ENCODE measurements at places on chromosomes 2 and 18.

- no peak for DNase-seq
Observed at GRCh38 chr2:223642506-223642905, 40.3 kb upstream of the SCG2 start.

DNA sequence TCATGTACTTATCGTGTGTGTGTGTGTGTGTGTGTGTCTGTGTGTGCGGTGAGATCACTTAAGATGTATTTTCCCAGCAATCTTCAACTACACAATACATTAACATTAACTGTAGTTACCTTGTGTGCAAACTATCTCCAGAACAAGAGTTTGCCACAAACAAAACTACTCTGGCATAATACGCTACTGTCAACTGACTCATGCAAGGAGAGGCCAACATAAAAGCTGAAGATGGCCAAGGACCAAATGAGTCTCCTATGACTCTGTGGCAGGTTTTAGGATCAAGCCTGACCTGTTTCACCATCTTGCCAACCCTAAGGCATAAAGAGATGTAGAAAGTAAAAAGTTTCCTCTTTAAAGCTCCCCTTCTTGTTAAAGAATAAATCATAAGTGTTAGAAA, 20.1 kb downstream of the CYB5A start:
- DNase-seq = no peak

DNA sequence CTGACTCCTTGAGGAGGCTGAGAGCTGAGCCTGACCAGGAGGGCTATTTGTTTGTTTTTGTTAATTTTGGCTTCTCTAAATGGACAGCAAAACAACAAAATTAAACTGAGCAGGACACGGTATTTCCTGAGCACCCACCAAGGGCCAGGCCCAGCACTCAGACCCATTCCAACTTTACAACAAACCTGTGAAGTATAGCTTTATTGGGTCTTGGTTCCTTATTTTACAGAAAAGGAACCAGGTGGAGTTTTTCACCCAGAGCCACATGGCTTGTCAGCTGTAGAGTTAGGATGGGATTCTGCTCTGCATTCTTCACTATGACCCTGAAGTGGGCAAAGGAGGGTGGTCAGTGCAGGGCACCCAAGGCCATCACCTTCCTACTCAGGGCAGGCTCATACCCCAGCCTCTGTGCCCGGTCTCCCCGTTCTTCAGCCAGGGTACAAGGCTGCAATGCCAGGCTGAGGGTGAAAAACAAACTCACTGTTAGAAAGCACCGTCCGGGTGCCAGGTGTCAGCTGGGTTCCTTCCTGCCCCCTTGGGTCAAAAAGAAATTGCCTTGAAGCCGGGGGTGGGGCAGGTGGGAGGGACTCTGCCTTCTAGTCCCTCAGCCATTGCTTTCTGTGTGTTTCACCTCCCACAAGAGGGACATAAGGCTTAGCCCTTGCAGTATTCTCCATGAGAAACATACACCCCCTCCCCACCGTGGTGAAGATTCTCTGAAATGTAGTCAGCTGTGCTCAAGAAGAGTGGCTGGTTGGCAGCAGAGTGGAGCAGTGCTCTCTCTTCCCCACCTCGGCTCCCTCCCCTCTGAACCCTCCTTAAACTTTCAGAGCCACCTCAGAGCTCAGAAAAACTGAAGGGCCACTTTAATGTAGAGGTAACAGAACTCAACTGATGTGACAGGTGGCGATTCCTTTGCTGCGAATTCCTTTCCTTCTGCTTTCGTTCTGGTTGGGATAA, 2.2 kb downstream of the PSD4 start:
- DNase-seq = no peak

DNA sequence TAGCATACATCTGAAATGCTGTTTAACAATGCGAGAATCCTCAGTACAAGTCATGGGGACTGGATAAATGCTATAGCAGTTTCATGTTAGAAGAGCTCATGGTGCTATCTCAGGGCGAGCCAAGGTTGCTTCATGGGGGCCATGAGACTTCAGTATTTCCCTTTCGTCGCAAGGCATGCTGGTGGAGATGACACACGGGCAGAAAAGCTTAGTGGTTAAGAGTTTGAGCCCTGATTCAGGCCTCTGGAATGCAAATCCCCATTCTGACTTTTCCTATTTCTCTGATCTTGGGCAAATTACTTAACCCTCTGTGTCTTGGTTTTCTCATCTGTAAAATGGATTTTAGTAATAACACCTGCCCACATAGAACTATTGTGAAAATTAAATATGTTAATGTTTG, 57.4 kb upstream of the EPHA4 start:
- DNase-seq = peak; percentile 81

- DNase-seq = no peak
Observed at GRCh38 chr18:50847192-50847591, 27.4 kb upstream of the MRO start.

DNA sequence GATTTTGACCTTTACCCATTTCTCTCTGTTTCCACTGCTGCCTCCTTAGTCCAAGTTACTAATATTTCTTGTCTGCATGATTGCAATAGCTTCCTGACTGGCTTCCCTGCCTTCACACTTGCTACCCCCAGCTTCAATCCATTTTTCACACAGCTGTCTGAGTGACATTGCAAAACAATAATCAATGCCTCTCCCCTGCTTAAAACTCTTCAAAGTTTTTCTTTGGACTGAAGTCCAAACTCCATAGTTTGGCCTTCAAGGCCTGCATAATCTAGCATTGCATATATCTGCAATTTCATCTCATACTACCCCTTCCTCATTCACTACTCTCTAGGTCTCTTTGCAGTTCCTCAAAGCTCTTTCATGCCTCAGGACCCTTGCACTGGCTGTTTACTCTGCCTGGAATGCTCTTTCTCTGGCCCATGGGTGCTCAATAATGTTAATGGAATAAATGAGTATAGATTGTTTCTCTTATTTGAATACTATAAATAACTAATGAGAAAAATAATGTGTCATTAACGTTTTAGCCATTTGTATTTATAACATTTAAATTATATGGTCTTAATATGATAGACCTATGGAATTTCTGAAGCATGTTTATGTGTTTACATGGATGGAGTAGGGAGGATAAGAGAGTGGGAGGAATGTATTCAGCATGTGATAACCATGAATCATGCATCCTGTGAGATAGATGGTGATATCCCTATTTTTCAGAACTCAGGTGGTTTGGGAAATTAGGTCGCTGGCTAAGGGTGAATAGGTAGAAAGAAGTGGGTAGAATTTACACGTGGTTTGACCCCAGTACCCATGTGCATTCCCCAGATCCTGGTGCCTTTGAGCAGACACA, 5.7 kb upstream of the TMEM178A start:
- no peak for DNase-seq

DNA sequence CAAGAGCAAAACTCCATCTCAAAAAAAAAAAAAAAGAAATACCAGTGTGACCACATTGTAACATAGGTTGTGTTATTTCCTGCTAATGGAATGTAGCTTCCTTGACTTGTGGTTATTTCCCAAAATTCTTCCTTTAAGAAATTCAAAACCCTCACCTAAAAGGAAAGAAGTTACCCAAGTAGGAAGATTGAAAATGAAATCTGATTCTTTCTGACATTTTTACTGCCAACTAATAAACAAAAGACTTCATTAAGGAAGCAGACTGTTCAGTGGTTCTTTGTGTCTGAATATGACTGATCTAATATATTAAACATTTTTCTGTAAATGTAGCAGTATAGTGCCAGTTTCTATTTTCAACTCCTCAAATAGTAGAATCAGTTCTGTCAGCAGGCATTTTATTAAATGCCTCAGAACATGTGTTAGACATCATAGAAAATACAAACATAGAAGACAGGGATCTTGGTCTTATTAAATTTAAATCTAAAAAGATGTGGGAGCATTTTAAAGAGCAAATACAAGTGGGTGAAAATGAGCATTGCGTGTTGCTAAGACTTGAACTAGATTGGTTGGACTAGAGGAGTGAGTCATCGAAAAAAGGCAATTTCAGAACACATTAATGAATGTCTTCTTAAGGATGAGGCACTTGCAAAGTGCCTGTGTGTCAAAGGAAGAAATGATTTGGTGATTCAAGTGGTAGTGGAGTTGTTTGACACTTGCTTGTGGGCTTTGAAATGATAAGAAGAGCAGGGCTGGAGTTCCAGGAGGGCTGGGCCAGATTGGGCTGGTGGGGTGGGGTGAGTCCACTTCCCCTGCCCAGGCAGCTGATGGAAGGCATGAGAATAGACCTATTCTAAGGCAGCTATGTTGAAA, 53.4 kb downstream of the PKP4 start:
- peak; percentile 69 for DNase-seq

DNA sequence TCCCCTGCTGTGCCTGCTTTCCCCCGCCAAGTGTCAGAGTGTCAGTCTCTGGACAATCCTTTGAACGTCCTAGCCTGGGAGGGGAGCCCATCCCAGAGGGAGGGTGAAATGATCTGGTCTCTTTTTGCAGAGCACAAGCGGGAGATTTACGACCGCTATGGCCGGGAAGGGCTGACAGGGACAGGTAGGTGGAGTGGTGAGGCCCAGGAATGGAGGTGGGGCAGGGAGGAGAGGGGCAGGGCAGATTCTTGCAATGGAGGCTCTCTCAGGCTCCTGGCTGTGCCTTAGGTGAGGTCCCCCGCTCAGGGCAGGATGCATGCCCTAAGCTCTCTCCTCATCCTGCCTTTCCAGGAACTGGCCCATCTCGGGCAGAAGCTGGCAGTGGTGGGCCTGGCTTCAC, 2.4 kb downstream of the DNAJB2 start:
- DNase-seq = no peak

DNA sequence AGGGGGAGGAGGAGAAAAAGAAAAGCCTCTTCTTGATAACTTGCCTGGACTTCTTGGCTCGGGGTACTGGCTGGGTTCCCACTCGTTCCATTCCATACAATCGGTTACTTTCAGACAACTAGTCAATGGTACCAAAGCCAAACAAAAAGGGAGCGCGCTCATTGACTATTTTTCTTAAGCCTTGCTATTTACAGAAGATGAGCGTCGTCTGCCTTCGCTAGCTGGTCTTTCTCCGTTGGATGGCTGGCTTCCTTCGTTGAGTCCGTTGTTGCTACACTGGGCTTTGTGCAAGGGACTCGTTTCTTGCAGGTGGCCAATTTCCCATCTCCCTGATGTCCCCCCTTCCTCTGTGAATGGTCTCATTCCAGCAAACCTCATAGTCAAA, 260.4 kb downstream of the ZNF516 start:
- no peak for DNase-seq

DNA sequence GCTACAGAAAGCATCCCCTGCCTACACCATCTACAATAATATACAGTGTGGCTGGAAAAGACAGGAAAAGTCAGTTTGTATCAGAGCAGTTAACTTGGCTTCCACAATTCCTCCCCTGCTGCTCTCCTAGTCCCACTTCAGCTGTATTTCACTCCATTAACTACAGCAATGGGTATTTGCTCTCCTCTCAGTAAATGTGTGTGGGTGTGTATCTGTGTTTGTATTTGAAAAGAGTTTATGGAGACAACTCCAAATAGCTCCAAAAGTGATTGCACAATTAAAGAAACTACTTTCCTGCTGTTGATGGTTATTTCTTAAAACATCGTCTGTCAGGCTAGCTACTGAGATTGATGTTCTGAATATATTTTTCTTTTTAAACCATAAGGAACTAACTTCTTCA, 333.7 kb upstream of the FIGN start:
- DNase-seq = no peak

DNA sequence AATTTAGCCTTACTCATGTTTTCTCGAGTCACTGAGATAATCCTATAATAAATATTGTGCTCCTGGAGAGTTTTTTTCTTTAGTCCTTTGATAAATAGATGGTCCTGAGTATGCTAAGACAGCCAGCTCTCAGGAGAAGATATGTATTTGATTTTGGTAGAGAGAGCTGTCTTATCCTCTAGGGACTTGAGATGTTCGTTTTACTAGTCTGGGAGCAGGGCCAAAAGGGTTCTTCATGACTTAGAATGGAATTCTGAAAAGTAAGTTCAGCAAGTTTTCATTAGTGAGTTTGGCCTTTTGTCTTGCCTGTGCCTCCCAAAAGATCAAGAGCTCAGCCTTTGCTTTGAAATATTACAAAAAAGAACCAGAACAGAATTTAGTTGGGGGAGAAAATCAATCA, 246.7 kb downstream of the BABAM2 start:
- DNase-seq = peak; percentile 98

Measured in fibroblast of upper back skin (primary cell).